ENCODE measurements at places on chromosomes 4 and X.

DNA sequence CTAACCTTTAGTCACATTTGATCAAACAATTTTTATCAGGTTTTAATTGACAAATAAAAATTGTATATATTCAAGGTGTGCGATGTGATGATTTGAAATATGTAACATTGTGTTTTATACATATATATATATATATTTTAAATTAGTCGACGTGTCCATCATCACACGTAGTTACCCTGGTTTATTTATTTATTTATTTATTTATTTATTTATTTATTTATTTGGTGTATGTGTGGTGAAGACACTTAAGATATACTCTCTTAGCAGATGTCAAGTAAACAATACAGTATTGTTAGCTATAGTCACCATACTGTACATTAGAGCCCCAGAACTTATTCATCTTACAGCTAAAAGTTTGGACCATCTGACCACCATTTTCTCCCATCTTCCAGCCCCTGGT, 224.9 kb upstream of the HHIP start:
- no peak for DNase-seq

GRCh38 chr4:171590716-171591115, 222.5 kb upstream of the GALNTL6 start:
- no peak for DNase-seq

- no peak for DNase-seq
Observed at GRCh38 chr4:6563935-6564645, 10.9 kb upstream of the MAN2B2 start.

GRCh38 chr4:138204507-138204906, 37.6 kb downstream of the SLC7A11 start:
- DNase-seq: no peak

DNA sequence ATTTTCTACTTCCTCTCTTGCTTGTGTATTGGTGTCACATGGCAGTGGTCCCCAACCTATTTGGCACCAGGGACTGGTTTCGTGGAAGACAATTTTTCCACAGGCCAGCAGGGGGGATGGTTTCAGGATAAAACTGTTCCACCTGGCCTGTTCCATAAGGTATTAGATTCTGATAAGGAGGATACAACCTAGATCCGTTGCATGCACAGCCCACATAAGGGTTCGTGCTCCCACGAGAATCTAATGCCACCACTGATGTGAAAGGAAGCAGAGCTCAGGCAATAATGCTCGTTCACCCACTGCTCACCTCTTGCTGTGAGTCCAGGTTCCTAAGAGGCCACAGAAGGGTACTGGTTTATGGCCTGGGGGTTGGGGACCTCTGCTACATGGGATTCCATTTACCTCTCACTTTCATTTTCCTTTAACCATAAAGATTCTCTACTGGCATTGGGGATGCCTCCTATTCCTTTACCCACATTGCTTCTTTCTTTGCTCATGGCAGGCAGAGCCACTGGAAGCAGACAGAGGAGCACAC, 38.1 kb downstream of the SEC31A start:
- no peak for DNase-seq

DNA sequence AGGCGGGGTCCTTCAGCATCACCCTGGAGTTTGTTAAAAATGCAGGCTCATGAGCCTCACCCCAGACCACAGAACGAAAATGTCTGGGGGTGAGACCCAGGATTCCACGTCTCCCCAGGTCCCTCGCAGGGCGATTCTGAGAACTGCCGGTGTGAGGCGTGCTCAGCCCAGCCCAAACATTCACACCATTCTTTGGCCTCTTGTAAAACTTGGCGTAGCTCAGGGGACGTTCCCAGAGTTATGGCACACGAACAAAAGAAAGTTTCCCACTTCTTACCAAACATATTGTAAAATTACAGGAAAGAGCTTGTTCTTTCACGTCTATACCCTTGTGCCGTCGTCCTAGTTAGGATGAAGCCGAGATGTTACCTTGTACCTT, 12.9 kb downstream of the CD99 start:
- no peak for DNase-seq

- no peak for DNase-seq
Observed at GRCh38 chr4:128684016-128684415, 125.5 kb upstream of the JADE1 start.

GRCh38 chr4:105453550-105454205, 20.2 kb downstream of the PPA2 start:
- no peak for DNase-seq

- no peak for DNase-seq
Observed at GRCh38 chrX:48919360-48919841, 577 bp upstream of the PIM2 start.

- DNase-seq: no peak
Observed at GRCh38 chr4:137707626-137708025, 175.3 kb upstream of the PCDH18 start.

GRCh38 chr4:183353557-183353956, 31.3 kb upstream of the CLDN24 start:
- DNase-seq: no peak

DNA sequence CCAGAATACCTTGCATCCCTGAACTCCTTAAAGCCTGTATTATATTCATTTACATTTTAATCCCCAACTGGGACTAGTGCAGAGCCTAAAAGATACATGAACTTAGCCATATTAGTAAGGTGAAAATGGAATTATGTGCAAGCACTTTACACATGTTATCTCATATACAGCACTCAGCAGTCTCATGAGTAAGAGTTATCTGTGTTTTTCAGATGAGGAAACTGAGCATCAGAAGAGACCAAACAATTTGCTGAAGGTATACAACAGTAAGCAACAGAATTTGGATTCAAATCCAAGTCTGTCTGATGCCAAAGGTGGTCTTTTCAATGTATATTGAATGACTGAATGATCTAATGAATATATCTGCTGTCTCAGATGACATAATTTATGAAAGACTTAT, 12.3 kb downstream of the ATP7A start:
- DNase-seq: no peak

GRCh38 chr4:163911891-163912290, 417.4 kb downstream of the TMA16 start:
- DNase-seq: no peak

GRCh38 chr4:168565130-168565529, 68.3 kb downstream of the PALLD start:
- DNase-seq: no peak

DNA sequence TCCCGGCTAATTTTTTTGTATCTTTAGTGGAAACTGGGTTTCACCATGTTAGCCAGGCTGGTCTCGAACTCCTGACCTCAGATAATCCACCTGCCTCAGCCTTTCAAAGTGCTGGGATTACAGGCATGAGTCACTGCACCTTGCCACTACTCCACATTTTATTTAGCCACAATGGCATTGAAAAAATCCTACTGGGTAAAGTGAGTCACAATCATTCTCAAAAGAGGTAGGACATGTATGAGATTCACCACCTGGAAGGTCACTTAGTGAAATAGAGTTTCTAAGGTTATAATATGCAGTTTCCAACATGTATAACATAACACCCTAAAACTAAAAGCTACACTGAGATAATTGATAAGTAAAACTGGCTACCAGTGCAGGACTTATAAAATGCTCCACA, 159.2 kb downstream of the BTC start:
- no peak for DNase-seq

DNA sequence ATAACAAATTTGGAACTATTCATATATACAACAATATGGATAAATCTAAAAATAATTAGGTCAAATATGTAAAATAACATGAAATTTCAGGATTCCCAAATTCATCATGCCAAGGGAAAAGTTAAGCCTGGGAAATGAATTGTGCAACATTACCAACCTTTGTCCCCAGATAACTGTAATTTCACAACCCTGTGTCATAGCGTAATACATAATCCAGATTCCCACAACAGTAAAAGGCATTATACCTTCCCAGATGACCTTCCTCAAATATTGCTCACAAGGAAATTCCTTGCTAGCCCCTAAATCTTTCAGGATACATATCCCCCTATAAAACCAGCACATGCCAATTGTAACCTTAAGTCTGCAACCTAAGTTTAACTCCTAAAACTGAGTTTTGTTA, 32.9 kb upstream of the RAB40A start:
- no peak for DNase-seq

- no peak for DNase-seq
Observed at GRCh38 chr4:1475277-1476139, 69.3 kb upstream of the NKX1-1 start.

- DNase-seq: no peak
Observed at GRCh38 chr4:84470204-84470785, 28.8 kb downstream of the NKX6-1 start.

DNA sequence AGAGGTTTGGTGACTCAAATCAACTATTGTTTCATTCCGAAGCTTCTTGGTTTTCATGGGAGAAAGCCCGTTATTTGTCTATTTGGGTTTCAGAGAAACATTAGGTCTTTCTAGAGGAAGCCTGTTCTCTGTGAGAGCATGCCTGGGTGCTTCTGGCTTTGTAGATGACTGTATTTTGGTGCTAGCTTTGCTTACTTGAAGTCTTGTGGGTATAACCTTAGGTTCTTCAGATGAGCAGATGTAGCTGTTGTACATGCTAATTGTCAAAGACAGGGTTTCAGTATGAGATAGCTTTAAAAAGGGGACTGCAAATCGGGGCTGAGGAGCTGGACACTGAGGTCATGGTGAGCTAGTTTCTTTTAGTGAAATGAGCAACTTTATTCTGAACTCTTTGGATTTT, 7.9 kb upstream of the STOX2 start:
- DNase-seq: no peak

DNA sequence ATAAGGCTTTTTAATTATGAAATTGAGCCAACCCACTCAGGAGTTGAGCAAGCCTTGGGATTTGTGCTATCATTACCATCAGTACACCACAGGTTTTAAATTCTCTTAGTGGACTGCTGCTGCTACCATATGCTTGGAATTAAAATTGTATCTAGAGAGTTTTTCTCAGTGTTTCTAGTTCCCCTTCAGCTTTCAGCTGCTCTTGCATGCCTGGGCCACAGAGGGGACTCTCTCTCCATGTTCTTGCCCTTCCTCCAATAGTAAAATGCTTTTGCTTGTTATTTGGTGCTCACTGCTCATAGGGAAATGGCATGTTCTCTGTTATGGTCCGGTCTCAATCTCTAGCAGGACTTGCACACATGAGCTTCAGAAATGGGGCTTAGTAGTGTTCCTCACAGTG, 101.9 kb downstream of the IGSF1 start:
- DNase-seq: no peak

DNA sequence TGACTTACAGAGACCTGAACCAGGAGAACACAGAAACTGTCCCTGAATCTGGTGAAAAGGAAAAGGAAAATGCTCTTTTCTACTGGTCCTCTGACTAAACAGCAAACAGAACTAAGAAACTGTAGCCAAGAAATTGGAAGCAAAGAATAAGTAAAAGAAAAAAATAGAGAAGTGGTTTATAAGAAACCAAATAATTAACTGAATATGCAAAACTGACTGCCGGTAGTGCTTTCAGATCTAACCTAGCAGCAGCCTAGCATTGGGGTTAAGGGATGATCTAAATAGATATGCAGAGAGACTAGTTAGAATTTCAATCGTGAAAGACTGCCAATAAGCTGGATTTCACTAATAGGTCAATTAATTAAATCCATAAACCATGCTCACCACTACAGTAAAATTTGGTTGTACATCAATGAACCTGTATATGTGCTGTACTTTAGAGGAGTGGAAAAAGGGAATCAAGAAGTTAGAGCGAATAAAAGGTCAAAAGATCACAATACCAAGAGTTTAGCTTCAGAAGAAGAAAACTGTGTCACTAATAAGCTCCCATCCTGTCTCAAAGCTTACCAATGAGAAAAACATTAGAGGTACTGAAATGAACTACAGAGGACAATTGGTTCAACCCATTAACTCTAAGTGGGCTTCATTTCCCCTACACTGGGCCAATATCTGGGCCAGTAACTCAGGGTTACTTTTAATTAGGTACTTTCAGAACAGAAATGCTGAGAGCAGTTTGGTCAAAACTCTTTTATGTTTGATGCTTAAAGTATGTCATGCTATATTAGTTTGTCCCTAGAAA, 53.6 kb downstream of the KLHL13 start:
- no peak for DNase-seq

- DNase-seq: no peak
Observed at GRCh38 chrX:46673620-46674359, 85.1 kb downstream of the SLC9A7 start.

- DNase-seq: no peak
Observed at GRCh38 chr4:186445040-186445439, 110.3 kb downstream of the MTNR1A start.

DNA sequence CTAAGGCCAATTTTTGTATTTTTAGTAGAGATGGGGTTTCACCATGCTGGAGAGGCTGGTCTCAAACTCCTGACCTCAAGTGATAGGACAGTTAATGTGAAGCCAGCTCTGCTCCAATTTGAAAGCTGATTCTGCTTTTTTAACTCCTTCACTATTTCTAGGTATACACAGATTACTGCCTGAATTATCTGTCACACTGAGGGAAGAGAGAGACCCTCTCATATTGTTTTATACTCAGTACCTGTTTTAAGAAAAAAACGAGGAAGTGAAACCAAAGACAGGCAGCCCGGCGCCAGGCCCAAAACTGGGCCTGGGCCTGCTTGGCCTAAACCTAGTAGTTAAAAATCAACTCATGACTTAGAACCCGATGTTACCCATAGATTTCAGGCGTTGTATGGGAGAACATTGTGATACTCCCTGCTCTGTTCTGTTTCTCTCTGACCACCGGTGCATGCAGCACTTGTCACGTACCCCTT, 1601.5 kb upstream of the PCDH10 start:
- DNase-seq: no peak

DNA sequence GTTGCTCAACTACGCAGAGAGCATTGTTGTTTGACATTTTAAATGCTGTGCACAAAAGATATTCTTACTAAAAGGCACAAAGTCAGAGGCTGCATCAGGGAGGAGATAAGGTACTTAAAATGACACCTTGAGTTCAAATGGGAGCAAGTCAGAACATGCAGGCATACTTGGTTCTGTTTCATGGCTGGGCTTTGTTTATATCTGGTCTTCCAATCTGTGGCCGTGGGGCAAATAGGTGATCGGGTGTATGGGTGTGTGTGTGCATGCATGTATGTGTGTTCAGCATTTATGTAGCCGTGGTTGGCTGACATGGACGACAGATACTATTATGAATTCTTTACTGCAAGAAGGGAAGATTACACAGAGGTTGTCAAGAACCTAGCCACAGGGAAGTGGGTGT, 106.1 kb downstream of the RASL11B start:
- DNase-seq: no peak

DNA sequence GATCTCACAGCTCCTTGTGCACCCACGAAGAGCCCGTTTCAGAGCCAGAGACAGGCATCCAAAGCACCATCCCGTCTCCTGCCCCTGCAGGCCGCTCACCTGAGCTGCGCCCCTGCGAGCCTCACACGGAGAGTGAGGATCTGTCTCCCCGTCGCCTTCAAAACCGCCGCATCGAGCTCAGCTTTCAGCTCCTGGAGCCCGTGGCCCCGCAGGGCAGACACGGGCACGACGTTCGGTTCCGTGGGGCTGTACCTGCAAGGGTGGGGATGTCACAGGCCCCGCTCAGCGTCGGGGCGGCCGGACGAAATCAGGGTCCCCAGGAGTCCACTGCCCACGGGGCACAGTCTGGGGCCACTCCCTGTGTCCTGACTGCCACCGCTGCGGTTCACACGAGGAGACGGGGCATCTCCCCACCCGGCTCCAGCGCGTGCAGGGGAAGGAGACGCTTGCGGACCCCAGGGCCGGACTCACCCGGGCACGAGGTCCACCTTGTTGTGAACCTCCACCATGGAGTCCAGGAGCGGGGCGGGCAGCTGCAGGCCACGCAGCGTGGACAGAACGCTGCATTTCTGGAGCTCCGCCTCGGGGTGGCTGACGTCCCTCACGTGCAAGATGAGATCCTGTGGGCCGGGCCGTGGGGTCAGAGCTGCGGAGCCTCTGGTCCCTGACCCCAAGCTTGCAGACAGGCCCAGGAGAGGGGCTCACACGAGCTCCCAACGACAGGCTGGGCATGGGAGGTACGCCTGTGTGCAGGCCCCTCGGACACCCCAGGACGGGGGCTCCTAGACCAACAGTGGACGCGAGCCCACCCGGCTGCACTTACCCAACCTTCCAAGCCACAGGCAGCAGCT, 11.1 kb downstream of the GTPBP6 start:
- no peak for DNase-seq
